ENCODE measurements at places on chromosomes 6 and 20.

DNA sequence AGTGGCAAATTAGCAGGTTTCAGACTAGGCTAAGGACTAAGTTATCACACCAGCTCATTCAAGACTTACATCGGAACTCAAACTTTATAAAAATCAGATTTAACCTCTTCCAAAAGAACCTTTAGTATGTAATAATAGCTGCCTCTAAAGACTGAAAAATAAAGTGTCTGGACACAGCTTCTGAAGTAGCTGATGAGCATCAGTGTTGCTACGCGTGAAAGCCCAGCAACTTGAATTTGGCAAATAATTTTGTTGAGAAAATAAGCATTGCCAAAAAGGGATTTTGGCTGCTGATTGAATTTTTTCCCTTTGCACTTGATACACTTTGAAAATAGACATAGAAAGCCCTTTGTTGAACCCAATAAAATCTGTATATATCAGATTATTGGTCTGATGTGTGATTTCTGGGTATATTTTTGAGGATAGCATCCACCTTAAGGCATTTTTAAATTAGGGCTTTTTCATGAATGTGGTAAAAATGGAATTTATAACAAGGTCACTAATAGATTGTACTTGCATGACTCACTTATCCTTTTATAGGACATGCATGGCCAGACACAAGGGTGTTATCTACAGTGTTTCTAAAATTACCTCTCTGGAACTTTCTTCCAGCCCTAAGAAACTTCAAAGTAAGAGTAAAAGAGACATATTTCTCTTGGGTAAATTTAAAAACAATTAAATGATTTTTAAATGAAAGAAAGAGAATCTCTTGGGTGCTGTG lies 350.4 kb downstream of the TENT5A start:
- H3K4me3 ChIP-seq, result no peak overlapping the region
- no peaks in the 10 kb centered on the region for H3K4me1 ChIP-seq
- H3K36me3 ChIP-seq, result no peaks in the 10 kb centered on the region
- no peaks in the 10 kb centered on the region for H3K27me3 ChIP-seq
- H3K27ac ChIP-seq, result no peak overlapping the region

GRCh38 chr6:130020073-130020906 lies 1.9 kb downstream of the L3MBTL3 start:
- peak overlapping the region; percentile 93 for H3K27ac ChIP-seq
- no peaks in the 10 kb centered on the region for H3K4me1 ChIP-seq
- peaks cover 9% of the 10 kb centered on the region for H3K36me3 ChIP-seq
- H3K27me3 ChIP-seq, result no peaks in the 10 kb centered on the region

GRCh38 chr6:32088487-32089049 lies 20.6 kb downstream of the TNXB start:
- H3K36me3 ChIP-seq, result no peaks in the 10 kb centered on the region
- H3K4me1 ChIP-seq, result peaks cover 7% of the 10 kb centered on the region
- peaks cover 31% of the 10 kb centered on the region for H3K27me3 ChIP-seq
- DNase-seq, result no peak
- H3K4me3 ChIP-seq, result peak overlapping the region; percentile 47
- peak overlapping the region; percentile 16 for H3K27ac ChIP-seq

DNA sequence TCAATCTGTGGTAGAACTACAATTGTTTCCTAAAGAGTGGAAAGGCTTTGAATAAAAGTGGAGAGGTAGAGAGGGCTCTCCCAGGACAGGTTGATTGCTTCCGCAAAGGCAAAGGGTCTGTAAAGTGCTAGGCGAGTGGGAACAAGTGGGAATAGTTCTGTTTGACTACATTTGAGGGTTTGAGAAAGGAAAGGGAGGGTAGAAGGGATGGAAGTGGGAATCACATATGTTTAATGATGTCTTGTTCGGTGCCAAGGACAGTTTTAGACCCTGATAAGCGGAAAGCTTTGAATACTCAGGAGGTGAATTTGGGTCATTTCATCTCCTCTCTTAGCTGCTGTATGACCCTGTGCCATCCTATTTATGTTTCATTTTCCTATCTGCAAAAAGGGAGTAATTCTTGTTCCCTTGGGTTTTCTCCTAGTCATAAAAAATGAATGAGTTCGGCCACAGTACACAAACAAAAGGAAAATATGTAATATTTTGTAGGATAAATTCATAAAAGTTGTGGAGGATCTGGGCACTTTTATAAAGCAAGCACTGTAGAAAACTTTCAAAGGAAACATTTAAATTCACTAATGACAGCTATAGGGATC lies 1.7 kb upstream of the PIM1 start:
- H3K36me3 ChIP-seq, result peaks cover 8% of the 10 kb centered on the region
- no peak for DNase-seq
- H3K4me1 ChIP-seq, result peaks cover 20% of the 10 kb centered on the region
- peak overlapping the region; percentile 95 for H3K4me3 ChIP-seq
- no peaks in the 10 kb centered on the region for H3K27me3 ChIP-seq

DNA sequence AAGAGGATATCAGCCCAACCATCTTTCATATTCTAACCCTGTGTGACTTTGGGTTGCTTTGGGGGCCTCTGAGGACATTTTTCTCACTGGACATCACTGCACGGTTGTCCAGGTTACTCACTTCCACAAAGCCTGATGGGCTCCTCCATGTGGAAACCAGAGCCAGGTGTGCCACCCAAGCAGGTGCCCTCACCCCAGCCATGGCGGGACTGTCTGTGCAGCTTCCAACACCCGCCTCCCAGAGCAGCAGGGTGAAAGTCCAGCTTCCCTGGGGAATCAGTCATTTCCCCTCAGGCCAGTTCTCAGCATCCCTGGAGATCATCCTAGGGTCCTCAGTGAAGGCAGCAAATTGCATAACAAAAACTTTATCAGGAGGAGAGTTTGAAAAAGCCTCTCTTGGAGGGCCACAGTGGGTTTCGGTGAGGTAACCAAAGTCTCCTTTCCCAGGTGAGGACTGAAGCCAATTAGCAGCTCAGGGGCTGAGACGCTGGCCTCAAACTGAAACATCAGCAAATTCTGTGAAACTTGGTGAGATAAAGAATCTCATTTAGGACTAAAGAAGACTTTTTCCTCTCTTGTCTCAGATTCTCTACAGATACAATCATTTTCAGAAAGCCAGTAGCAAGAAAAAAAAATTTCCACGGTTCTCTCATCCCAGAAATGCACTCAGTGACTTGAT lies 289.6 kb upstream of the CDH4 start:
- H3K4me1 ChIP-seq, result no peaks in the 10 kb centered on the region
- H3K27me3 ChIP-seq, result peaks cover 12% of the 10 kb centered on the region
- H3K36me3 ChIP-seq, result no peaks in the 10 kb centered on the region
- no peak overlapping the region for H3K4me3 ChIP-seq
